ENCODE measurements at places on chromosomes 16 and 17. TPM values are rescaled to one million over a fixed set of nuclear protein-coding genes. Genes with fewer than 3 reads are reported as not detected.

Gene CES3
- 199 TPM for total RNA-seq

DNA sequence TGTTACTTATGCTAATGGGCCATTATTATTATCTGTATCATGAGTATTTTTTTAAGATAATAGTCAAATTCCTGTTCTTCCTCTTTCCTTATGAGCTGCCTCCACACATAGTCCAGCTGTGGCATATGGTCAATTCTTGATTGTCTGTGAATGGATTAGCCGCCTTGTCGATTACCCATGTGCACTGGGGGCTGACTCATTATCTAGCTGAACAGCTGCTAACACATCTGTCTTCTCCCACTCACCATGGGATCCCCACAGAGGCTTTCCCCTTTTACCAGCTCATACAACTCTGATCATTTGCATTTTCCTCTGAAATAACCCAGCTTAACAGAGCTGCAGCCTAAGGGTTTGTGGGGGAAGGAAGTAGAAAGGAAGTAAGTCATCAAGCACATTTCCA is 915.0 kb downstream of the CDH11 start:
- DNase-seq, result no peak

GRCh38 chr17:74454197-74455024 is 12.0 kb upstream of the CD300A start:
- no peak for DNase-seq

GRCh38 chr17:29412780-29413565 is 22.8 kb downstream of the TAOK1 start:
- DNase-seq, result no peak

DNA sequence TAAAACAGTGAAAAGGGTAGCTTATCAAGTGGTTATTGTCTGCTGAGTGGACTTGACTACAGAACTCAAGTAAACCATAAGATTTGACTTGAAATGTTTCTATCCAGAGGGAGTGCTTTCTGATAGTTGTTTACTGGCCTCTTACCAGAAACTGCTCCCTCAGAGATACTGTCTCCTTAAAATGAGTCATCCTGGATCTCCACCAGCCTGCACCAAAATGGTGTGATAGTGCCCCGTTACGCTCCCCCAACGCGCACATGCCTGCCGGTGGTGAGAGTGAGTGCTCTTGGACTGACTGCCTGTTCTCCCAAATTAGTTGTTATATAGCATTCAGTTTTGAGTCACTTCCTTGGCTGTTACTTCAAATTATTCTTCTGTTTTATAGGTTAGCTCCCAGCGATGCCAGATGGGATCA is 22.9 kb downstream of the PRCD start:
- no peak for DNase-seq

- no peak for DNase-seq
These were observed 18.1 kb upstream of the ITPRIPL2 start for GRCh38 chr16:19095654-19096053.

DNA sequence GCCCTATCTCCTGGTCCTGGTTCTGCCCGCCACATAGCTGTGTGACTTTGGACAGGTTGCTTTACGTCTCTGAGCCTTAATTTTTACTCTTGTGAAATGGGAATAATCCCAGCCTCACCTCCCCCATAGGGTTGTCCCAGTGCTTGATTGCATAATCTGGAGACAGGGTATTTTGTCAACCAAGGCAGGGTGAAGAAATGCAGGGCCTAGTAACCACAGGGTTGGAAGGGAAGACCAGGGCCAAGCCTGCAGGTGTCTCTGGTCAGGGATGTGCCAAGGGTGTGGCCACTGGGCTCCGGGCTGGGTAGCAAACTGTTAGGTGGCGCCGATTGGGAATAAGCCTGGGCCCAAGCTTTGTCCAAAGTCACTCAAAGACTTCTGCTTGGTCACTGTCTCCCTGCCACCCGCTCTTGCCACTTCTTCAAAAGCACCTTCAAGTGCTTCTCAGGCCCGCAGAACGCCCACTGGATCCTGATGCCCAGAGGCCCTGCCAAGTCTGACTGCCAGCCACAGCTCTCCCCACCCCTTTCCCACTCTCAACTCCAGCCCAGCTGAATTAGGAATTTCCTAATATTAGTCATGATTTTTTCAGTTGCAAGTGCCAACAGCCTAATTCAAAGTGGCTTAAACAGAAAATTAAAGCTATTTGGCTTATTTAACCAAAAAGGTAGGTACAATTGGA is 20.6 kb upstream of the COL1A1 start:
- DNase-seq, result no peak

DNA sequence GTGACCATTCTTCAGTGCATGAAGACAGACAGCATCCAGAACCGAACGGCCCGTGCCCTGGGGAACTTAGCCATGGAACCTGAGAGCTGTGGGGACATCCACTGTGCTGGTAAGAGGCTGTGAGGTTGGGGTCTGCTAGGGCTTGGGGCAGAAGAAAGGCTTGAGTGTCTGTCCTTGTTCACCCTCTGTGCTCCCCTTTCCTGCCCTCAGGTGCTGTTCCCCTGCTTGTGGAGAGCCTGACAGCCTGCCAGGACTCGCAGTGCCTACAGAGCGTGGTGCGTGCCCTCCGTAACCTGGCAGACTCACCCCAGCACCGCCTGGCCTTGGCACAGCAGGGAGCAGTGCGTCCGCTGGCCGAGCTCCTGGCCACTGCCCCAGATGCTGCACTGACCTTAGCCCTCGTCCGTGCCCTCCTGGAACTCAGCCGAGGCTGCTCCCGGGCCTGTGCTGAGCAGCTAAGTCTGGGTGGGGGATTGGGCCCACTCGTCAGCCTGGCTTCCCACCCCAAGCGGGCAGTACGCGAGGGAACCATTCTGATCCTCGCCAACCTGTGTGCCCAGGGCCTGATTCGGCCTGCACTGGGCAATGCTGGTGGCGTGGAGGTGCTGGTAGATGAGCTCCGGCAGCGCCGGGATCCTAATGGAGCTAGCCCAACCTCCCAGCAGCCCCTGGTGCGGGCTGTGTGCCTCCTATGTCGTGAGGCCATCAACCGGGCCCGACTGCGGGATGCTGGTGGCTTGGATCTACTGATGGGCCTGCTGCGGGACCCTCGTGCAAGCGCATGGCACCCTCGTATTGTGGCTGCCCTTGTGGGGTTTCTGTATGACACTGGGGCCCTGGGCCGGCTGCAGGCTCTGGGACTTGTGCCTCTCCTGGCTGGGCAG is 2.9 kb downstream of the ARMC5 start:
- peak; percentile 39 for DNase-seq

GRCh38 chr17:42819939-42820535 is 4.0 kb downstream of the BECN1 start:
- DNase-seq, result no peak

DNA sequence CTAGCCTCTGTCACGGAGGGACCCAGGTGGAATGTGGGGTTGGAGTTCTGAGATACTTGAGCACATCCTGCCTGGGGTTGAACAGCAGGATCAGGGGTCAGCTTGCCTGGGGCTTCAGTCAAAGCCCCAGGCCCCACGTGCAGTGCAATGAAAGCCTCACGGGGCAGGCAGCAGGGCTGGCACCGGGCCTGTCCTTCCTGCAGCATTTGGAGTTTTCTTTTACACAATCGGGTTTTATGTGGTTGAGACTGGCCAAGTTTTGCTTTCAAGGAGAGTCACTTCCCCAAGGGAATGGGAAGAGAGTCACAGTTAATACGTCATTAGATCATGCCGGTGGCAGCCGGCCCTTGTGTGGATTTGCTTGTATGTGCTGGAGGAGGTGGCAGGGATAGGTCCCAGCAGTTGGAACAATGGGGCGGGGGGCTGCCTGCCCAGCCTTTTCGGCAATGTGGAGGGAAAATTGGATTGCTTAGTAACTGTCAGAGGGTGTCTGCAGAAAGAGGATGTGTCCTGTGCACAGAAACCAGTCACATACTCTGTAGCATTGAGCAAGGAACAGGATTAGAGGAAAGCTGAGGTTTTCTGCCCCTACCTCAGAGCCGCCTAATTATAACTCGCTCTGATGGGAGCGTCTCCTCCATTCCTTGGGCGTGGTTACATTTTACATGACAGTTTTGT is 4.5 kb downstream of the RMI2 start:
- DNase-seq, result peak; percentile 65

DNA sequence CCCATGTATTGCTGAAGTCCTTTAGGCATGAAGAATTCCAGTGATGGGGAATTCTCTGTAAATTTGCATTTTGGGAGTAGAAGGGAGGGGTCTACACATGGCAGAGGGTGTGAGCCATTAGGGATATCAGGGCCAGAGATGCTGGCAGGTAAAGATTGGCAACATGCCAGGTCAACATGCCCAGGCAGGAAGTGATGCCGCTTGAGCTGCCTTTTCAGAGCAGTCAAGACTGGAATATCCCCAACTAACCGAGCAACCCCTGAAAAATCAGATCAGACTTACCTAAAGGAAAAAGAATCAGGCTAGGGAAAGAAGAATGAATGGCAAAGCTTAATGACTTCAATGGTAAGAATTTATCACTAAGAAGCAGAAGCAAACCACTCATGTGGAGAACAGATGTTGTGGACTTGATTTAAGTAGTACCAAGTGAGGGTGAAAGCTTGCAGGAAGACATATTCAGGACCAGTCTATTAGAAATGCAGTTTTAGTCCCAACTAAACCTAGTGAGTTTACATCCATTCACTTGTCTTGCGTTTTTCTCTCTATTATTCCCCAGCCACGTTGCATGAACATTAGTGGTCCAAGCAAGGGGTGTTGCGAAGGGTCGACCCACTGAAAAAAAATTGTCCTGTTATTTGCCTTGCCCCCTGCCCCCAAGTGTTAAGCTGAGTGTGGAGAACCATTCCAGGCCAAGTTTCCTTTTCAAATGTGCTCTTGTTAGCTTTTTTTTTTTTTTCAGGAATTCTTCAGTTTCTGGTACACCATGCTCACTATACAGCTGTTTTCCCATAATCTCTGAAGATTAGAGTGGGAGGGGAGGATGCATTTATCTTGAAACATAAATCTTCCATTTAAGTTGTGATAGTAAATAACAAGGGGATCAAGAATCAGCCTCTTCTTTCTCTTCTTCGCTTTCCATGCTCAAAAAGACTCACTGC is 105.2 kb downstream of the ABCA8 start:
- DNase-seq, result no peak

GRCh38 chr17:14434506-14434905 is 133.6 kb downstream of the HS3ST3B1 start:
- DNase-seq, result no peak

- DNase-seq, result no peak
These were observed 7.7 kb upstream of the KRT38 start for GRCh38 chr17:41448506-41448905.

Measured in mucosa of descending colon (tissue), 3 donors.